OCI-LY7 (cell line): ENCODE measurements at places on chromosomes 2 and 18. TPM values are rescaled to one million over a fixed set of nuclear protein-coding genes. Genes with fewer than 3 reads are reported as not detected.

Gene HTRA2
- total RNA-seq: 50.7 and 59.4 TPM in 2 replicates

Gene HAUS1
- 36.5 and 38.4 TPM in 2 replicates for total RNA-seq

Gene ITPRIPL1
- 7.1 and 8.1 TPM in 2 replicates for total RNA-seq

Gene NXPH2
- not detected in 2 replicates for total RNA-seq

Gene ACTG2
- total RNA-seq: not detected in 2 replicates

Gene OSBPL6
- total RNA-seq: not detected in 2 replicates

Gene TLX2
- not detected in 2 replicates for total RNA-seq

Gene INPP4A
- 27.5 and 28.6 TPM in 2 replicates for total RNA-seq

Gene SERPINB7
- total RNA-seq: not detected in 2 replicates

Gene DSG4
- not detected in 2 replicates for total RNA-seq

Gene RETREG2
- total RNA-seq: 74.6 and 88.2 TPM in 2 replicates

Gene C2orf15
- 1.3 and 2.1 TPM in 2 replicates for total RNA-seq

Gene DAW1
- total RNA-seq: not detected in 2 replicates

Gene SP100
- total RNA-seq: 54.5 and 63.3 TPM in 2 replicates

Gene HAAO
- not detected in 2 replicates for total RNA-seq

Gene MAPRE3
- not detected in 2 replicates for total RNA-seq

Gene SLC4A3
- not detected in 2 replicates for total RNA-seq

Gene KATNAL2
- total RNA-seq: 13.9 and 16.1 TPM in 2 replicates

Gene RANBP2
- total RNA-seq: 64.9 and 74.0 TPM in 2 replicates

Gene BBS5
- 0.11 and 0.20 TPM in 2 replicates for total RNA-seq

Gene SLC23A3
- 3.1 and 6.7 TPM in 2 replicates for total RNA-seq

Gene RRM2
- 313 and 324 TPM in 2 replicates for total RNA-seq

Gene CCDC141
- total RNA-seq: 0.07 and 0.32 TPM in 2 replicates

Gene ADD2
- total RNA-seq: not detected in 2 replicates

Gene TMEM163
- total RNA-seq: 0.31 and 0.51 TPM in 2 replicates

Gene MYL12B
- 222 and 230 TPM in 2 replicates for total RNA-seq

Gene GTF3C2
- 70.3 and 77.7 TPM in 2 replicates for total RNA-seq

Gene FAM161A
- 4.6 and 6.3 TPM in 2 replicates for total RNA-seq

Gene UNC50
- 33.3 and 33.7 TPM in 2 replicates for total RNA-seq

Gene LYPD1
- total RNA-seq: 1.4 and 2.0 TPM in 2 replicates

Gene SH2D6
- 2.6 and 3.5 TPM in 2 replicates for total RNA-seq

Gene CRYGC
- total RNA-seq: not detected in 2 replicates

Gene TRIM54
- 13.6 and 18.8 TPM in 2 replicates for total RNA-seq

Gene IL36A
- not detected in 2 replicates for total RNA-seq

Gene DHRS9
- 0.59 TPM in 1 of 2 replicates, not detected in the other for total RNA-seq

Gene CCL20
- total RNA-seq: not detected in 2 replicates

Gene TMEM237
- total RNA-seq: 29.2 and 30.5 TPM in 2 replicates

Gene MYOM1
- total RNA-seq: 2.3 and 2.4 TPM in 2 replicates

Gene C2orf81
- total RNA-seq: 20.7 and 22.5 TPM in 2 replicates

Gene IL1A
- not detected in 2 replicates for total RNA-seq

Gene COL3A1
- not detected in 2 replicates for total RNA-seq

Gene ANKRD29
- total RNA-seq: not detected in 2 replicates

Gene PROC
- total RNA-seq: 0.59 TPM in 1 of 2 replicates, not detected in the other

Gene FASTKD2
- 19.0 and 20.9 TPM in 2 replicates for total RNA-seq

Gene SCN9A
- not detected in 2 replicates for total RNA-seq
